ENCODE measurements at places on chromosomes 13 and 19.

DNA sequence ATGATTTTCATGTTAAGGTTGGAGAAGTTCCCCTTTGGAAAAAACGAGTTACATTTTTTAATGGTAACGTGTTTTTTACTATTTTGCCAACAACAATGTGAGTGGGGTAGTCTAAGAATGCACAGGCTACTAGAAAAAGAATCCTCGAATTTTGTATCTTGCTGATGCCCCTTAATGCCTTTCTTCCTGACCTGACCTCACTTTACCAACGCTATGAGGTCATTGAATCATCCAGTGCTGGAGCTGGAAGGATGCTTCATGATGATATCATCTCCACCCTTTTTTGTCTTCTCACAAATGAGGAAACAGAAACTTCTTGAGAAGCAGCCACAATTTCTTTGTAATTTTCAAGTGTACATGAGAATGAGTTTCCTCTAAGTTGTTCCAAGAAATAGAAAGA, 8.2 kb upstream of the UBL3 start:
- no peak for DNase-seq

DNA sequence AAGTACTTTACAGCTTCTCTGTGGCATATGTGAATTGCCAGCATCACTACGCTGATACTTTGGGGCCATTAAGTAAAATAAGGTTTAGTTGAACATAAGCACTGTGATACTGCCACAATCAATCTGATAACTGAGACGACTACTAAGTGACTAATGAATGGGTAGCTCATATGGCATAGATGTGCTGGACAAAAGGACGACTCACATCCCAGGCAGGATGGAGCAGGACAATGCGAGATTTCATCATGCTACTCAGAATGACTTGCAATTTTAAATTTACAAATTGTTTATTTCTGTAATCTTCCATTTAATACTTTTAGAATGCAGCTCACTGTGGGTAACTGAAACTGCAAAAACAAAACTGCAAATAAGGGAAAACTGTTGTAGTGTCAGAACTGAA, 13.6 kb downstream of the CCDC122 start:
- DNase-seq, result no peak

DNA sequence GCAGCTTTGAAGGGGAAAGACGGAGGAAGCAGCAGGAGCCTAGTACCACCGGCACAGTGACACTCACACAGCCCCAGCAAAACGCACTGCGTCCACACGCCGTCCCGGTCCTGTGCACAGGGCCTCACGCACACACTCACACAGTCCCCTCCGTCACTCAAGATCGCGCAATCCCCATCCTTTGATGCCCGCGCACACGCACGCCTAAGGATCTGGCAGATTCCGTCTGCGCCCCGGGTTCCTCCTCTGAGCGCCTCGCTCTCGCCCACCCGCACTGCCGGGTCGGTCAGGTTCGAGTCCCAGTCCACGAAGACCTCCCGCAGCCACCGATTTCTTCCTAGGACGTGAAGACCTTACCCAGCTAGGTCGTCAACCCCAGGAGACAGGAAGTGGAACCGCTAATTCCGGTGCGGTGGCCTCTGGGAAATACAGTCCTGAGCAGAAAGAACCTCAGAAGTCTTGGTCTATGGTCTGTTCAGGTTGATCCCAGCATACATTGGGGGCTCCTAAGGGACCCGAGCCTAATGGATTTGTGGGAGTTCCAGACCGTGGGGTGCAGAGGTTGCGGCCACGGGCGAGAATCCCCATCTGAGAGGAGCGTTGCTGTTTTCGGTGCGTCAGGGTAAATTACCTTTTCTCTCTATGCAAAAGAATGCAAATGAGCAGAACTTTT, at the start of gene ZNF780B:
ZNF780B (minus strand) TSS at position 400 of the 673 bp plus-strand sequence. CDS start 5,899 bp downstream, outside the sequence.
- peak; percentile 90 for DNase-seq

GRCh38 chr19:53707278-53707677, 75.5 kb downstream of the DPRX start:
- DNase-seq, result no peak

All from Karpas-422 (cell line).